Activated gamma-delta T cell treated with anti-CD3 and anti-CD28 coated beads, Interleukin-2, amount 50 U/mL, for 16 hours (primary cell): ENCODE measurements at places on chromosomes 11 and 22.

DNA sequence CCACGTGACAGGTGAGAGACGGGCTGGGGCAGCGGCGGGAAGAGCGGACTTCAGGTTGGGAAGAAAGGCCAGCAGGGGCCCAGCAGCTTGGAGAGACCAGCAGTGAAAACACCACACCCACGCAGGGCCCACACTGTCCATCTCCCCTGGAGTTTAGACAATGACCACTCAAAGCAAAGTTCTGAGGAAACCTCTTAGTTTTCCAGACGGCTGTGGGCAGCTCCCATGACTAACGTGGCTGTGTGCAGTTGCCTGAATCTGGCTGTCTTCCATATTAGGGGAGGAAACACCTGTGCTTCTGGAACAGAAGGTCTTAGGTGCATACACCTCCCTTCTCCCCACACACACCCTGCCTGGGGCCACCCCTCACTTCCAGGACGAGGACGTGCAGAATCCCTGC is 70.6 kb upstream of the TTLL12 start:
- DNase-seq = no peak

- no peak for DNase-seq
These were observed 11.6 kb upstream of the TSKU start for GRCh38 chr11:76771446-76772099.

DNA sequence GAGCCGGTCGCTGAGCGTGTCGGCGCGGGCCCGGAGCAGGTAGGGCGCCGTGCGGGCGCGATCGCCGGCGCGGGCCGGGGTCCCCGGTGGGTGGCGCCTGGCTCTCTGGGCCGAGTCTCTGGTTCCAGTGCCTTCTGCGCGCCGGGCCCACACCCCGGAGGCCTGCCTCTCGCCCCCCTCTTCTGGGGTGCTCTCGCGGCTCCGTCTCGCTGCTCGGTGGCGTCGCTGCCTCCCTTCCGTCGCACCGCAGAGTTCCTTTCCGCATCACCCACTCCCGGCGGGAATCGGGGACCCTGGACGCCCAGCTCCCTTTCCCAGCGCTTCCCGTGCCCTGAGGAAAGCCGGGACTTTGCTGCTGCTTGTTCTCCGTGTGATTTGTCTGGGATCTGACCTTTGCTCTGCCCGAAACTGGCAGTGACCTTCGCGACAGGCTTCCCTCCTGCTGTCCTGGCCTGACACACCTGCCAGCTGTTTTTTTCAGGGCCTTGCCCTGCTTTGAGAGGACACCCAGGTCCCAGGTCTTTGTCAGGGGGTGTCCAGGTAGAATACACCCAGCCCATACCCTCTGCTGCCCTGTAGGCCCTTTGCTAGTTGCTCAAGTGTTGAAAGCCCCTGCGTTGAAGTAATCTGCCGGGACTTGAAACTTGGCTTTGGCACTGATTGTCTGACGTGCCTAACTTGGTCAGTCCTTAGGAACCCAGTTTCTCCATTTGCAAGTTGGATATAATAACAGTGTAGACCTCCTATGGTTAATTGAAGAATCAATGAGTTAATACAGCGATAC is 711 bp downstream of the FDX1 start:
- DNase-seq = peak; percentile 31

DNA sequence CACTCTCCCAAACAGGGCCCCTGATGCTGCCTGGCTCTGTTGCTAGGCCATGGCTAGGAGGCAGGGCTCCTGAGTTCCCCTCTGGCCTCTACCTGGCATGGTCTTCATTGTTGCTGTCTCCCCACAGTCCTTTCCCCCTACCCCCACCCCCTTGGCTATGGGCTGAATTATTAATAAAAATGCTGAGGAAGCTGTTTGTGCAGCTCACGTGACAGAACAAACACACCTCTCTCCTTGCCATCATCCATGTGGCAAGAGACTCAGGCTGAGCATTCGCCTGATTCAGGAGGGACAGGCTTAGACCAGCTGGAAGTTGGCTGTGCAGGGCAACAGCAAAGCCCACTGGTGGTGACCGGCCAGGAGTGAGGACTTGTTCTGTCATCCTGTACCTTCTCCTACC is 4.2 kb upstream of the SYT7 start:
- DNase-seq = no peak

- no peak for DNase-seq
These were observed 8.6 kb upstream of the CD3E start for GRCh38 chr11:118295815-118296454.

DNA sequence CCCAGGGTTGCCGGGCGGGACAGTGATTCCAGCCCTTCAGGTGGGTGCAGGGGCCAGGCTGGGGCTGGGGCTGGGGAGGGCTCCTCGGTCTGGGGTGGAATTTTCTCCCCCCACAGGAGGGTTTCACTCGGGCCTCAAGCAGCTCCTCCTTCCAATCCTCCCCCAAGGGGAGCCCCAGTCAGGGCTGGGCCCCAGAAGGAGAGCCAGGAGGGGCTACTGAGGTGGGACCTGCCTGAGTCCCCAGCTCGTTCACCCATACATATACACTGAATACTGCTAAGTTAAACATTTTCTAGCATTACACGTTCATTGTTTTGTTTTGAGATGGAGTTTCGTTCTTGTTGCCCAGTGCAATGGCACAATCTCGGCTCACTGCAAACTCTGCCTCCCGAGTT is 1.5 kb upstream of the CRACR2B start:
- no peak for DNase-seq

GRCh38 chr11:23873406-23873805 is 623.4 kb upstream of the LUZP2 start:
- no peak for DNase-seq

DNA sequence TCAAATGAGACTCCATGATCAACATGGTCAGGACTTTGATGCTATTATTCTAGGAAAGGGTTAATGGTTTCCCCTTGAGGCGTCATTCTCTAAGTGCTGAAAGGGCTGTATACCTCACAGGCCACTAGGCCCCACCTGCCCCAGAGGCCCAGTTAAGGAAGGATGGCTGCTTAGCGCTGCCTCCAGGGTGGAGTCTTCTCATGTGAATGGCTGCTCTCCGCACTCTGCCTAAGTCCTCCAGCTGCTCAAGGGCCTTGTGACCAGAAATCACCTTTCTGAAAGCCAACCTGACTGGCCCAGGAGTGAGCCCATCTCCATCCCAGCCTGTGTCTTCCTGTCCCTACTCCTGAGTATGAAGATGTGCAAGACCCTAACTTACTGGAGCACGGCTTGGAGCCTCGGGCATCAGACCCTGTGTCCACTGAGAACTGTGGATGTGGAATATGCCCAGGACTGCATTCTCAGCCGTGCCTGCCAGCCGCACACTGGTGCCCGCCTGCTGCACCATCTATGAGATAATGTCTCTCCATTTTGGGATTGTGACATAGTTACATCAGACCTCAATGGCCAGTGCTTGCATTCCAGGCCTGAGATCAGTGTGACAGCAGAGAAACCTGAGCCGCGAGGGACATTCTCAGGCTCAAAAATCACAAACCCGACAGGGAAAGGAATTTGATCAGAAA is 51.0 kb downstream of the SNX19 start:
- no peak for DNase-seq

DNA sequence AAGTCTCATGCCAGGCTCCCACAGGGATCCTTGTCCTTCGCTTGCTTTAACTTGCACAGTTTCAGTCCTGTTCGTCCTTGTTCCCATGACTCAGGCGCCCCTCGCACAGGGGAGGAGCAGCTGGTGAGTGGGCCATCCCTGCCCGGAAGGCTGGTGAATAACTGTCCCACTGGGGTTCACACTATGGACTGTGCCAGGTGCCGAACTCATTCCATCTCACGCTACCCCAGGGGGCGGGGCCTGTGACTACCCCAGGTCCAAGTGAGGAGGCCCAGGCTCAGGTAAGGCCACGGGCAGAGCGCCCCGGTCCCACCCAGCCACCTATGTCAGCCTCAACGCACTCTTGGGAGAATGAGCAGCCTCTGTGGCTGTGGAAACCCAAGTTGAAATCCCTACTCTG is 7.2 kb upstream of the CARD10 start:
- DNase-seq = no peak

DNA sequence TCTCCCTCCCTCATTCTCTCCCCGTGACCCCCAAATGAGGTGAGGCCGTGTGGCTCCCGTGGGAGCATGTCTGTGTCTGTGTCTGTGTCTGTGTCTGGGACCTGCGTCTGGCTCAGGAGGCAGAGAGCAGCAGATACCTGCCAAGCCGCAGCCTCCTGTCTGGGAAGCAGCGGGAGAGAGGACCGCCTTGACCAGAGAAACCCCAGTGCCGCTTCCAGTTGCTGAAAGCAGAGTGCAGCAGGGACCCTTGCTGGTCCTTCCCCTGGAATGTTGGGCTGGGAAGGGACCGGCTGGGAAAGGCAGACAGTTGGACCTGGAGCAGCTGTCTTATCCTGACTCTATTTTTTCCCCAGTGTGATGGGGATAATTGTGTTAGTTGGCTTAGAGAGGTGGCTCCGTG is 525 bp downstream of the CSDC2 start:
- no peak for DNase-seq

- DNase-seq = no peak
These were observed 13.8 kb upstream of the FAM181B start for GRCh38 chr11:82747471-82747870.

DNA sequence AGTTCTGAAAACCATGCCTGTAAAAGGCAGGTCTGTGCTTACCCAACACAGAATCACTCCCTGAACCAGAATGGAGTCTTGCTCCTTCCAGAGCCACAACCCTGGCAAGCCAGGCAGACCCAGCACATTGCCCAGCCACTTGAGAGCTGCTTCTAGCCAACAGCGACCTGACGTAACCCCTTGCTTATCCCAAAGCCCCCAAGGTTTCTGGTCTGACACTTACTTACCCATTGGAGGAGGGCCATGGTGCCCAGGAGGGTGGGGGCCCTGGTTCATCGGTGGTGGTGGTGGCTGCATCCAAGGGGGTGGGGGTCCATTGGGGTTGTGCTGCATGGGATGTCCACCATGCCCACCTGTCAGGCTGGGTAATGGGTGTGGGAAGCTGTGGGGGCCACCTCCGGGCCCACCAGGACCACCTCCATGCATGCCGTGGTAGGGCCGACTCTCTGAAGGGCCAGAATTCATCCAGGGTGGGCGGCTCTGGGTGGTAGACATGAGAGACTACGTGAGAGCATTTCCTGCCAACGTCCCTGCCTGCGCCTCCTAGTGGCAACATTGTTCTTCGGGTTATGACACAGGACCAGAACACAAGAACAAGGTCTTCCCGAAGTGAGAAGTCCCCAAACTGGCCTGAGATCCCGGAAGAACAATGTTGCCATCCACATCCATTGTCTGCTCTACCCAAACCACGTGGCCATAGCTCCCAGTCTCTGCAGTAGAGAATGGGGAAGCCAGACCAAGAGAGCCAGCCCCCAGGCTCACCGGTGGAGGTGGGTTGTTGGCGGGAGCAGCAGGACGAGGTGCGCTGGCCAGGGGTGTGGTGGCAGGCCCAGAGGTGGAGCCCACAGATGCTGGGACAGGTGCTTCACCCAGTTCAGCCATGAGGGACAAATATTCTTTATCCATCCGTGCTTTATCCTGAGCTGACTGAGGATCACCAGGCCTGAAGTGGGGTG is 7.8 kb upstream of the PYGM start:
- peak; percentile 83 for DNase-seq

DNA sequence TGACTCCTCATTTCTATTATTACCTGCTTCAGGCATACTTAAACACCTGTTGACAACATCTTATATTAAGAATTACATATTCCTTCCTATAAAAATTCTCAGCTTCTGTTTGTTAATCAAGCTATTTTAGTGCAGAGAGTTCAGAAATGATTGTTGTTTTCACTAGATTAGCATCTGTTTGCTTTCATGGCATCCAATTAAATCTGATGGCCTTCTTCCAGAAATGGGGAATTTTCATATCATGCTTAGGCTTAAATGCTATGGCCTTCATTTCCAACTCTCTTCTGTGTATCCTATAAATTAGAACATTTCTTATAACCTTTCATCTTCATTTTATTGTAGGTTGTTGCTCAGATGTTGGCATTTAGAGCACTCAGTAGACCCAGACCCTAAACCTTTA is 180.0 kb downstream of the WNT11 start:
- no peak for DNase-seq

- DNase-seq = no peak
These were observed 22.6 kb downstream of the NEAT1 start for GRCh38 chr11:65445101-65445603.

DNA sequence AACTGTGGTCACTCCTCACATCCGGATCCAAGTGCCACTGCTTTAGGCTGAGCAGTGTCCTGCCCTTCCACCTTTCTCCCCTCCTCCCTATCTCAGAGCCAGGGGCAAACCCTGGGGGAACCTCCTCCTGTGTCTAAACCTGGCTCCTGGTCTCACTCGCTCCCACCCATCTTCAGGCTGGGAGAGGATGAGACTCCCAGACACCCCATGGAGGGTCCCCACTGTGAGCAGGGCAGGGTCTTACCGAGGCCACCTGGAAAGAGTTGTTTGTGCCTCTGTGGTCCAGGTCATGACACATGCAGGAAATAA is 93.6 kb downstream of the PDE2A start:
- DNase-seq = no peak

DNA sequence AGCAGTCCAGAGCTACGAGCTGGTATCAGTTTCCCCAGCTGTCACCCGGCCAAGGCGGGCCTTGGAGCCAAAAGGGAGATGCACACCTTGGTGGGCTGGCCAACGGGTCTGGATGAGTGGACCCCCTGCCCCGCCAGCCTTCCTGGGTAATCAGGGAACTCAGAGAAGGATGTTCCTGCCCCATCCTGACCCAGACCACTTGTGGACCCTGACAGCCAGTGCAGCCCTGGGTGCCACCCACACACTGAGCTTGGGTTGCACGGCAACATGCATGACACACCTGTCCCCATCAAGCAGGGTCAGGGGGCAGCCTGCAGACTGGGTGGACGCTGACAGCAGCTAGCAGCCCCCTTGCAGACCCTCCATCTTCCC is 8.6 kb downstream of the SLC25A1 start:
- no peak for DNase-seq

- no peak for DNase-seq
These were observed 76.2 kb upstream of the ARHGAP32 start for GRCh38 chr11:129268371-129268770.

DNA sequence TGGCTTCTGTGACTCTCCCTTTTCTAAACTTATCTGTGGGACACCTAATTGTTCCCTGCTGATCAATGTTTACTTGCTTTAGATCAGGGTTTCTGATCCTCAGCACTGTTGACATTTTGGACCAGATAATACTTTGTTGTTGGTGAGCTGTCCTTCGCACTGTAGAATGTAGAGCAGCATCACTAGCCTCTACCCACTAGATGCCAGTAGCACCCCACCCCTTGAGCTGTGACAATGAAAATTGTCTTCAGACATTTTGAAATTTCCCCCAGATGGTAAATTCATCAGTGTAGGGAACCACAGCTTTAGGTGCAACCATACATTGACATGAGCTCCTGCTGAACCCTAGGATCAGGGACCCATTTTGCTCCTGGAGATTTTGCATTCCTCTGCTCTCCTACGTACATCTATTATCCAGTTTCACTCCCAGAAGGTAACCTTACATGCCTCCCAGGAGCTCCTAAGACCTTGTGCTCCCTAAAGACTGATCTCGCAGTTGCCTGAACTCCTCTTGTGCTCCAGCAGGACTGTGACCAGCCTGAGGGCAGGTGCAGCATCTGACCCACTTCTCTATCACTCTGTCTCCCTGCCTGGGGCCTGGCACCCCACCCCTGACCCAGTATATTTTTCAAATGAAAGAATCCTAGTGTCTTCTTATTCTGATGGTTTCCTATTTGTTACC is 107.8 kb downstream of the FAR1 start:
- DNase-seq = no peak

- no peak for DNase-seq
These were observed 28.6 kb downstream of the CAPN1 start for GRCh38 chr11:65210361-65210731.
